Peyer's patch (tissue), 4 donors: ENCODE measurements at places on chromosomes 5 and 9. TPM values are rescaled to one million over a fixed set of nuclear protein-coding genes. Genes with fewer than 3 reads are reported as not detected.

The REXO4 gene
- 15.6 TPM for total RNA-seq

GRCh38 chr5:570886-571285 lies 41.3 kb upstream of the CEP72 start:
- peak; percentile 11 for DNase-seq

The FSTL4 gene
- 0.35 TPM for total RNA-seq

The ANKRD20A1 gene
- 16.3 TPM for total RNA-seq

- no peak for DNase-seq
These were observed 8.9 kb upstream of the ENTPD8 start for GRCh38 chr9:137449931-137450538.

- no peak for DNase-seq
These were observed 187.0 kb upstream of the ADCY2 start for GRCh38 chr5:7208938-7209337.

The RGS7BP gene
- 0.94 TPM for total RNA-seq

The LCN1 gene
- total RNA-seq: not detected

The DOCK2 gene
- 13.8 TPM for total RNA-seq

- no peak for DNase-seq
These were observed 57.8 kb upstream of the GOLPH3 start for GRCh38 chr5:32231929-32232328.

The PALM2AKAP2 gene
- not detected for total RNA-seq

- DNase-seq: no peak
These were observed 169.8 kb downstream of the FOCAD start for GRCh38 chr9:20853866-20854265.

The CCDC180 gene
- 3.5 TPM for total RNA-seq

DNA sequence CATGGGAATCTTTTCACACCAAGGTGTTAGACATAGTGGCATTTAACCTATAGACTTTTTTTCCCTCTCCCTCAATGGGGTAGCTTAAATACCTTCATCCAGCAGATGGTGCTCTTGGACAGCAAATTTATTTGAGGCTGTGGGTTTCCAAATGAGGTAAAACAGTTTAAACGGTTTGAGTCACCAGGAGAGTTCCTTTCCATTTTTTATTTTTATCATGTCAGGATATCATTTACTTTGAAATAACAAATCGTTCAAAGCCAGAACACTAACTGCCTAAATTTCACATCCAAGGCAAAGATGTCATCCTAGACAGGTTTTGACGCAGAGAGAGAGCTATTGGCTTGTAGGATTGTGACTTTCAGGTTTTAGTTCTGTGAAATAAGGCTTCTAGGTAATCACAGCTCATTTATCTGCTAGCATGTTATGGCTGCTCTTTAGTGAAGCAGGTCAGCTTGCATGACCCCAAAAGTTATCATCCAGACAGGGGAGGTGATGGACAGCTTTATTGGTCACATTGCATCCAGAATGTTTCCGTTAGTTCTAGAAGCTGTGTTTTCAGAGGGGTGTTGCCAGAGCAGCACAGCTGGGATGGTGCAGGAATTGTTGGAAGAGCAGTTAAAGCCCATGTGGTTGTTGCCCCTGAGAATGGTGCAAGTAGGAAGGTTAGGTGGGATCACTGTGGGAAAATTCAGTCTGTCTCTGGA lies 69.8 kb downstream of the KDM4C start:
- no peak for DNase-seq

The CHSY3 gene
- total RNA-seq: 1.6 TPM

The ADAMTSL1 gene
- total RNA-seq: 2.8 TPM

- no peak for DNase-seq
These were observed 151.6 kb upstream of the MEF2C start for GRCh38 chr5:89034588-89034987.

The KCNV2 gene
- not detected for total RNA-seq

The SAXO1 gene
- total RNA-seq: not detected

GRCh38 chr5:143957455-143957854 lies 145.5 kb downstream of the HMHB1 start:
- no peak for DNase-seq

DNA sequence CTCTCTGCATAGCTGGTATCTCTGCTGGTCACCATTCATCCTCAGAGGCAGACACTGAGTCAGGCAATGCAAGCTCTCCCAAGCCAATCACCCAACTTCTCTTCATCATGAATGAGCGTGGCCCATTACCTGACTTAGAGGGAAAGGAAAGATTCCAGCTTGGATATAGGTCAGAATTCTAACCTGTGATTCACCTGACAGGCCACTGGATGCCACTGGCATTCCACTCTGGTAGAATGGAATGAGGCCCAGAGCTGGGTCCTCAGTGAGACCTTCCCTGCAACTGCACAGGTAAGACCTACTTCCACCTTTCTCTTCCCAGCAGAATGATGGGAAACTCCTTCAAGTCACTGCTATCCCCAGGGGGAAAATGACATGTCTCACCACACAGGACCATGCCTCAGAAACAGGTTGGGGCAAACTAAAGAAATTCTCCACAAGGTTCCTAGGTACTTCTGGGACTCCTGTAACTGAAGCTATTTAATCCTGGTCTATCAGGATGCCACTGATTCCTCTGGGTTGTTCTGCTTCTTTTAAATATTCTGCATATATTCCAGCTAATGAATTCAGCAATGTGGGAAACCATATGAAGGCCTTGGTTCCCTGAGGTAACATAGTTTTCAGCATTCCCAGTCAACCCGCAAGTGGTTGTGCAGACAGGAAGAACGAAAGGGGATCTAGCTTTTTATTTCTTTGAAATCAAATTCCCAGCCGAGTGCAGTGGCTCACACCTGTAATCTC lies 62.0 kb downstream of the SUSD1 start:
- no peak for DNase-seq

GRCh38 chr9:69940674-69941073 lies 103.0 kb upstream of the MAMDC2 start:
- no peak for DNase-seq

- no peak for DNase-seq
These were observed 13.0 kb downstream of the APBA1 start for GRCh38 chr9:69658987-69659675.

DNA sequence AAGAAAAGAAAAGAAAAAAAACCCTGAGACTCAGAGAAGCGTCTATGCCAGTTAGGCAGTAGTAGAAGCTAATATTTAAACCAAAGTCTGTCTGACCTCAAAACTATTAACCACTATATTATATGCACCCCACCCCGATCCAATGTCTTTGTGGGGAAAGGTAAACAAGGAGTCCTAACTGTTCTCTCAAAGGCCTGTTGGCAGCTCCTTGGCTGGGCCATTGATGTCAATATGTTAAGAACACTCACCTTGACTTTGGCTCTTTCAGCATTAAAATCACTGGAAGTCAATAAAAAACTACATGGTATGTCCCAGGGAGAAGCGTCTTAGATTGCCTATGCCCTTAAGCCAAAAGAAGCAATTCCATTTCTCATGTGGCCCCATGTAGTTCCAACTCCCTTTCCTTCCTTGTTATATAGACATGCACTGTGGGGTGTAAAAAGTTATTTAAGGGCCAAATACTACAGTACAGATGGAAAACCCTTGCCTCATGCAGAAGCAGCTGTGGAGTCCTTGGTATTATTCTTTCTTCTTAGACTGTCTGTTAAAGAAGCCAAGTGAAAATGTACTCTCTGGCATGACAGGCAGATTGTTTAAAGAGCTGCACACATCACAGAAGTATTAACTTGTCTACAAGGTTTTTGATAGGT lies 308.6 kb upstream of the RPS23 start:
- no peak for DNase-seq

- no peak for DNase-seq
These were observed 84.6 kb downstream of the NDUFS4 start for GRCh38 chr5:53645078-53645477.

The PCDHGA2 gene
- total RNA-seq: 1.1 TPM

DNA sequence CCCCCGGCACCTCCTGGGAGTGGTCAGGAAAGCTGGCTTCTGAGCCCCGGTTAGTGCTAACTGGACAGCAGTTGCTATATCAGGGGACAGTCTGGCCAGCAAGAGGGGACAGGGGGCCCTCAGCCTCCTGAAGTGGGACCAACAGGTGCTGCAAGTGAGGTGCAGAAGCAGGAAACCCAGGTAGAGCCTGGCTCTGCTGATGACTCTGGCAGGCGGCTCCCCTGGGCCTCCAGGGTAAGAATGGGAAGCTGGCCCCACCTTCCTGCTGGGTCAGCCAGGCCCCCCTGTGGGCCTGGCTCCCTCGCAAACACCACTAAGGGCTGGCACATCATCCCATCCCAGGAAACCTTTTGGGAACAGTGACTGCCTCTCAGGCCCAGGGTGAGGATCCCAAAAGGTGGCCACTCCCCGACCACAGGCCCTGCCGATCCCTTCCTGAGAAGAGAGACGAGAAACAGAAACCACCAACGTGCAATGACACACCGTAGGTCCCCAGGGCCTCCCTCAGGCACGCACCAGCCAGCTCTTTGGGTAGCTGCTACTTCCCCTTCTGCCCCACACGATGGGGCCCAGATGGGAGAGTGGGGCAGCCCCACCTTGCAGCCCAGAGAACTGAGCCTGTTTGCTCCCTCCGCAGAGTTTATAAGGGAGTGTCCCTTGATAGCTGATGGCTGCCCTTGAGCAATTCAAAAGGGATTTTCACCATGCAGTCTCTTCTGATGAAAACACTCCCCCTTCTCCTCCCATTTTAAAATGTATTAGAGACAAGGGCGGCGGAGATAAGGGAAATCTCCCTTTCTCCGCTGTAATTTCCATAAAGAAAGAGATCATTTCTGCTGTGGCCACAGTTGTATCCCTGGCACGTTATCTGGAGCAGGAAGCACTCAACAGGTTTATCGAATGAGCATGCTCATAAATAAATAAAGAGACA lies 76.8 kb downstream of the STK10 start:
- peak; percentile 62 for DNase-seq

The OR1K1 gene
- total RNA-seq: not detected

- no peak for DNase-seq
These were observed 75.2 kb downstream of the F2RL2 start for GRCh38 chr5:76547891-76548524.

- no peak for DNase-seq
These were observed 121.5 kb downstream of the RGS3 start for GRCh38 chr9:113585085-113585442.

- DNase-seq: no peak
These were observed 56.5 kb downstream of the JAK2 start for GRCh38 chr9:5041390-5042115.

DNA sequence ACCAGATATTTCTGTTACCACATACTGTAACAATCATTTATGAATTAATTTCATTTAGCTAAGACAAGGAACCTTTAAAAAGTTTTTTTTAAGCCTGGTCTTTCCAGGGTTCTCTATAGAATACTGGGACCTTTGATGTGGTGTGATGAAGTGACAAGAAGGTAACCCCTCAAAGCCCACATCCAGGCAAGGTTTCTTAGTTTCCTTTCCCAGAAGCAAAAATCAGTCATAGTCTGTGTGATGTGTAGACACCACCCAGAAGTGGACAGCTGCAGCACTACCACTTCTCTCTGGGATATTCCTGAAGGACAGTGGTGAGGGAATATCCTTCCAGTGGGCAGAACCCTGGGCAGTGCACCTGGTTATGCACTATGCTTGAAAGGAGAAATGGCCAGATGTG lies 115.6 kb downstream of the TTC39B start:
- no peak for DNase-seq

DNA sequence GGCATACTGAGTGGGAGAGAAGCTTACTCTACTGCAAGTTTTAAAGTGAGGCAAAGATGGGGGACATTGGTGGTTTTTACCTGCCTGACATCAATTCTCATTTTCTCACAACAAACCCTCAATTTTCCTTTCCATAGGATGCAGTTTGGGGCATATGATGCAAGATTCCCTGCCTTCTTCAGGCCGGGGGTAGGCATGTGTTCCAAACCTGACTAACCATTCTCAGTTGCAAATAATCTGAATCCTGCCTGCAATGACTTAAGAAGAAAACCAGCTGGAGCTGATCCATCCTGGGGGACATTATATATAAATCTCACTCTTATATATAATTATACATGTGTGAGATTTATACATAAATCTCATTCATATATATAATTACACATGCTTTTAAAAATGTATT lies 223.6 kb upstream of the EFNA5 start:
- DNase-seq: no peak

- peak; percentile 43 for DNase-seq
These were observed 2.3 kb downstream of the ACSL6 start for GRCh38 chr5:132008961-132009680.

DNA sequence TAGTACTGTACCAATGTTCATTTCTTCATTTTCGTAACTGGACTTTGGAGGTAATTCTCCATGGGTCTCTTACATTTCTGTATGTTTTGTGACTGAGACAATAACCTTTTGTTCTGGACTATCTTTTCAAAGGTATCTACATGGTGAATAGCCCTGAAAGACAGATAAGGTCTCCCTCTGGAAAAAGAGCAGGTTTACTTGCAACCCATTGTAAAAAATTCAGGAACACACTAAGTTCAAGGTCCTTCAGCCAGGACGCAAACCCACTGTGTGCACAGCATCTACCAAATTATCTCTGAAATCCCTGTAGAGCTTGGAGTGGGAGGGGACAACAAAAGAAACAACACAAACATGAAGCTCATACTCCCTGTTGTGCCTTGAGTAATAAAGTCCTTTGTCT lies 8.3 kb downstream of the DTWD2 start:
- no peak for DNase-seq

The PCDH1 gene
- 162 TPM for total RNA-seq

GRCh38 chr5:154087260-154087659 lies 48.5 kb downstream of the MFAP3 start:
- DNase-seq: no peak

DNA sequence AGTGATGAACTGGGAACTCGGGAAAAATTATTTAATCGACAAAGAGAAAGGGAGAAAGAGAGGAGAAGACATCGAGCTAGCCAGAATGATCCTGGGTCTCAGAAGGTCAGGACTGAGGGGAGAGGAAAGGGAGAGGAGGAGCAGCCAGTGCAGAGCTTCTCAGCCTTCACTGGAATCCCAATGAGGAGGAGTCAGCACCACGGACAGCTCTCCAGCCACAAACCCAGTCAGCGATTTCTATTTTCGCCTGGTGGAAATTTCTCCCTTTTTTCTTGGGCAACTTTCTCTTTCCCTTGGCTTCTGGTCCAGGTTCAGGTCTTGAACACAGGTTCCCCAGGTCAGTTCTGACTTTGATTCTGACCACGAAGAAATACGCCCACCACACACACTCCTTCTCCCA lies 1.6 kb upstream of the BRINP1 start:
- DNase-seq: peak; percentile 55

The ARHGEF28 gene
- 18.9 TPM for total RNA-seq

GRCh38 chr9:32516241-32516640 lies 9.8 kb downstream of the RIGI start:
- no peak for DNase-seq

- no peak for DNase-seq
These were observed 332.8 kb downstream of the MLLT3 start for GRCh38 chr9:20289423-20290010.

- no peak for DNase-seq
These were observed 226.0 kb upstream of the C9orf72 start for GRCh38 chr9:27799326-27799725.

DNA sequence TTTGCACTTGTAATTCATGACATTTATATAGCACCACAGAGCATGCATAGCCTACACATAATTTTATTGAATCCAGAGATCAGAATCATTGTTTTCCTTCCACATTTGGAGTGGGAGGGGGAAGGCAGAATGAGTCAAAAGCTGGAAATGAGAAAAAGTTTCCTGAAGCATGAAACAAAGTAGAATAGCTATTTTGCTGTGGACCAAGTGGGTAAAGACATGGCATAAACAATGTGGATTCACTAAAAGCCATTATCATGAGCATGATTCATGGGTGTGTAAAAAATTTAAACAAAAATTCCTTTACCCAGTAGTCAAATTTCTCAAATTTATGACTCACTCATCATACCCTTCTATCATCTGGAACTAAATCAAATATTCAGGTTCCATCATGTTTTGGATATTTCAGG lies 97.9 kb downstream of the YIPF5 start:
- no peak for DNase-seq

GRCh38 chr5:51091816-51092215 lies 291.4 kb upstream of the ISL1 start:
- DNase-seq: no peak
